ENCODE measurements at places on chromosomes 1 and 21.

- no peak for DNase-seq
Observed at GRCh38 chr1:72137656-72138055, 144.7 kb downstream of the NEGR1 start.

DNA sequence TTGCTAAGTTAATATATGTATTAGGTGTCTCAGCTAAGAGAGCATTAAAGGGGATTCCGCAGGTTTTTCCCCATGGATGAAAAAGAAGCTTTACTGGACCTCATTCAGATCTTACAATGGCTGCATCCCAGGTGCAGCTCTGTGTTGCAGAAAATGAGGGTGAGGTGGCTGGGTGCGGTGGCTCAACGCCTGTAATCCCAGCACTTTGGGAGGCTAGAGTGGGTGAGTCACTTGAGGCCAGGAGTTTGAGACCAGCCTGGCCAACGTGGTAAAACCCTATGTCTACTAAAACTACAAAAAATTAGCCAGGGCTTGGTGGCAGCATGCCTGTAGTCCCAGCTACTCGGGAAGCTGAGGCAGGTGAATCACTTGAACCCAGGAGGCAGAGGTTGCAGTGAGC is 58.5 kb upstream of the MORC3 start:
- DNase-seq: no peak

DNA sequence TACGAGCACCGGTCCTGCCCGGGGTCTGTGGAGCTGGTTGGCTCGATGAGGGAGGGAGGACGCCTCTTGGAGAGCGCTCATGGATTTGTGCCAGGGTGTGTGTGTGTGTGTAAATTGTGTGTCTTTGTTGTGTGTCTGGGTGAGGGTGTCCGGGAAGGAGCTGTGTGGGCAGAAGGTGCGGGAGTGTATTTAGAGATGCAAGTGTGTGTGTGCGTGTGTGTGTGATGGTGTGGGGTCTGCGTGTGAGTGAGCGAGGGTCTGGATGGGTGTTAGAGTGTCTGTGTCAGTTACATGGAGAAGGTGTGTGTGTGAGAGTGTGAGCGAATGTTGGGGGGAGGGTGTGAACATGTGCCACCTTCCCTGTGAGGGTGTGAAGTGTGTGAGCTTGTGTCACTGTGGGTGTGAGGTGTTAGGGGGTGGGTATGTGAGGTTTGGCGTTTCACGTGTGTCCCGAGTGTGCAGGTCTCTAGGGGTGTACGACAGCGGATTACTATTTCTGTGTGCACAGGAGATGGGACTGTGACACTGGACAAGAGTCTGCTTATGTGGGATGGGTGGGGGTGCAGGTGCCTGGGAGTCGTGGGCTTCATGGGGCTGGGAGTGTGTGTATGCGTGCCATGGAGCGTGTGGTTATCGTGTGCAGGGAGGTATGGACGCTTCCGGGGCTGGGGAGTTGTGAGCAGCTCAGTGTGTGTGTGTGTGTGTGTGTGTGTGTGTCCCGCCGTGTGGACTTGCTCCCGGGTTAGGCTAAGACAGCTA is 880 bp downstream of the IGSF21 start:
- DNase-seq: no peak

DNA sequence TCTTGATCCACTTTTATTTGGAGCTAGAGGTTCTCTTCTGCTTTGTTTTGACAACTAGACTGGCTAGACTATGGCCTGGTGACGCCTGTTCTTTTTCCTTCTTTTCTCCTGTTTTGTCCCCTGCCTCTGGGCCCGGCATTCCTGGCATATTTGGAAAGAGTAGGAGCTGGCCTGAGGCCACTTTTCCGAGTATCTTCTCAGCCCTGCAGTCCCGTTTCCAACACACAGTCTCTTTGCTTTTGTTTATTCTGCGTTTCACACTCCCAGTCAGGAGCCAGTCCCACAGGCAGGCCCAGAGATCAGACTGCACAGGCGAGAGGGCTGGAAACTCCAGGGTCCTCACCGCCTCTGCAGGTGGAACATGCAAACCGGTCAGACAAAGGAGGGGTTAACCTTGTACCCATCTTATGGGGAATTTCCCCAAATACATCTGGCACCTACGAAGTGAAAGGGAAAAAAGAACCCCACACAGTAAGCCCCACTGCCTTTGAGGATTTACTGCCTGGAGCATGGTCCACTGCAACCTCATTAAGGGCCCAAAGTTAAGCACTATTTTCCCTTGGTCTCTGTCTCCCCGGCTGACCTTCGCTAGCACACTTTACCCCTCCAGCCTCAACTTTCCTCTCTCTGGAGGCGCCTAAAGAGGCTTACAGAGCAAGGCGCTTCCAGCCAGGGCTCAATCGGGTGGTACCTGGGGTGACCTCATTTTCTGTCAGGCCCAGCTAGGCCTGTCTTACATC is 141.1 kb downstream of the TOMM20 start:
- no peak for DNase-seq

- DNase-seq: no peak
Observed at GRCh38 chr1:33433509-33434362, 2.8 kb upstream of the PHC2 start.

DNA sequence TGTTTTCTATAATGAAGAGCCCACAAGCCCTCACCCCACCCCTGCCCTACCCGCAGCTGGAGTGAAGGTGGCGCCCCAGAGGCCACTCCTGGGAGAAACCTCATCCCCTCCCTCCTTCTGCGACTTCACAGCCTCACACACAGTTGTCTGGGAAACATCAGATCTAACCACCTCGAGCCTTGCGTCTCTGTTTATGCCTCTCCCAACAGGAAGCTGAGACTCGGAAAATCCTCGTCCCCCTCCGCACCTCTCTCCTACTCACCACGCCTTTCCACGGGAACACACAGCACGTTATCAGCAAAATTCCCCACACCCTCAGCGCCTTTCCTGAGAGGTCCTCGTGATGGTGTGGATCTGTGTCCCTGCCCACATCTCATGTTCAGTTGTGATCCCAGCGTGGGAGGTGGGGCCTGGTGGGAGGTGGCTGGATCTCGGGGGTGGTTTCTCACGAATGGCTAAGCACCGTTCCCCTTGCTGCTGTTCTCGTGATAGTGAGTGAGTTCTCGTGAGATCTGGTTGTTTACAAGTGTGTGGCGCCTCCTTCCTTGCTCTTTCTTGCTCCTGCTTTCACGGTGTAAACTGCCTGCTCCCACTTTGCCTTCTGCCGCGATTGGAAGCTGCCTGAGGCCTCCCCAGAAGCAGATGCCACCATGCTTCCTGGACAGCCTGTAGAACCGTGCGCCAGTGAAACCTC is 190.6 kb downstream of the KIF26B start:
- no peak for DNase-seq

GRCh38 chr1:54883349-54884102 is 3.5 kb downstream of the DHCR24 start:
- no peak for DNase-seq

DNA sequence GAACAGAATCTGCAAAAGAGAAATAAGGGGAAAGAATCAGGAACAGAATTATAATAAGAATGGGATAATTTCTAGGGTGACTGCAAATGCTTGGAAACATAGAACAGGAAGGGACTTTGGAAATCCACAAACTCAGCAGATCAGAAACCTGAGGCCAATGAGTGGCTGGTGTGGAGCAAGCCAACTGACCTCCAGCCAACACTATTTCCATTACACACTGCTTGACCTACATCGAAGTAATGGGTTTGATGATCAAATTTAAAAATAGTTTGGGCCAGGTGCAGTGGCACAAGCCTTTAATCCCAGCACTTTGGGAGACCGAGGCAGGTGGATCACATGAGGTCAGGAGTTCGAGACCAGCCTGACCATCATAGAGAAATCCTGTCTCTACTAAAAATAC is 284.9 kb downstream of the GRIK1 start:
- no peak for DNase-seq

- DNase-seq: no peak
Observed at GRCh38 chr1:8047112-8047511, 21.0 kb upstream of the ERRFI1 start.

DNA sequence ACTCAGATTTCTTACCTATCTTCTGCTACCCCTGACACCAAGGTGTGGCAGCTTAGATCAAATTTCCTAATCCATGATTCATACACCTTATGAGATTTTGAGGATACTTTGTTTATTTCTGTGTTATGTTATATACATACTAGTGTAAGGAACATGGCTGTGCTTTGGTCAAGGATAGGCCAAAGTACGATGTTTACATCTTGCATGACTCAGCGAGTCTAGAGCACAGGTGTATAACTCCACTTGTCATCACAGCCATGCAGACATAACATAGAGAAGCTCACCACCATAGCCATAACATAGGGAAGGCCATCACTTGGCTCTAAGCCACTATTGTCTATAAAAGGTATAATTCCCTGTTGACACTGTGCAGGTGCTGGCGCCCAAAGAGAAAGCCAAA is 61.2 kb downstream of the GBP6 start:
- DNase-seq: no peak

DNA sequence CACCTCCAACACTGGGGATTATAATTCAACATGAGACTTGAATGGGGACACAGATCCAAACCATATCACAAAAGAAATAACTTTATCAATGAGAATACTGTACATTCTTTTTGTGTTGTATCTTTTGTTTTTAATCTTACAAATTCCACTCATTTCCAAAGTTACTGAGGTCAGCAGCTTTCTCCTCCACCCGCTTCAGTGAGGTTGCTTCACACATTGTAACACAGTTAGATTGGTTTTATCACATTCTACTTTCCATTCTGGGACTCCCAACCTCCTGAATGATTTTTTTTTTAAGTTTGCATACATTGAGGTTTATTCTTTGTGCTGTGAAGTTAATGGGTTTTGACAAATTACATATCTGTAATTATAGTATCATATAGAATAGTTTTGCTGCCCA is 43.8 kb downstream of the DDAH1 start:
- DNase-seq: no peak

DNA sequence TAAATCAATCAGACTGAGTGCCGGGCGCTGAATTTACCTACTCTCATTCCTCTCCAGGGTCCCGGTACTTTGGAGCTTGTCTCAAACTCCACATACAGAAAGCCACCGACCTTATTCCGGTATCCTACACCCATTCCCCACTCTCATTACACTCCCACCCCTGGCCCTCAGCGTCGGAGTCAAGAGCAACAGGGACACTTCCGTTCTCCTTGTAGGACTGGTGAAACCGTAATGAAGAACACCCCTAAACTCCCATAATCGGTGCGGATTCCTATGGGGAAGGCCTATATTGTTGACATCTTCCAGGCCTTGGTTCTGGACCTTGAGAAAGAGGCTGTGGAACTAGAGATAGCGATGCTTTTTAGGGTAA is 798 bp downstream of the ZBED6 start:
- DNase-seq: peak; percentile 2

- no peak for DNase-seq
Observed at GRCh38 chr1:153498746-153499145, 37.0 kb downstream of the S100A6 start.

DNA sequence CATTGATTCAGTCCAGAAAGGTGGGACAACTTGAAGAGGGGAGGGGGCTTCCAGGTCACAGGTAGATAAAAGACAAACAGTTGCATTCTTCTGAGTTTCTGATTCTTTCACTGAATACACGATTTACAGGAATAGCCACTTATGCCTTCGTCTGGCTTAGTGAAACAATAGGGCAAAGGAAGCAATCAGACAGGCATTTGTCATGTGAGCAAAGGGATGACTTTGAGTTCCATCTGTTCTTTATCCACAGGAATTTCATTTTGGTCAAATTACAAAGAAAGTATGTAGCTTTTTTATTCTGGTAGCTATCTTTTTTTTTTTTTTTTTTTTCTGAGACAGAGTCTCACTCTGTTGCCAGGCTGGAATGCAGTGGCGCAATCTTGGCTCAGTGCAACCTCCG is 202.5 kb downstream of the TTLL7 start:
- DNase-seq: no peak

- DNase-seq: no peak
Observed at GRCh38 chr1:90922202-90922601, 99.6 kb downstream of the ZNF644 start.

DNA sequence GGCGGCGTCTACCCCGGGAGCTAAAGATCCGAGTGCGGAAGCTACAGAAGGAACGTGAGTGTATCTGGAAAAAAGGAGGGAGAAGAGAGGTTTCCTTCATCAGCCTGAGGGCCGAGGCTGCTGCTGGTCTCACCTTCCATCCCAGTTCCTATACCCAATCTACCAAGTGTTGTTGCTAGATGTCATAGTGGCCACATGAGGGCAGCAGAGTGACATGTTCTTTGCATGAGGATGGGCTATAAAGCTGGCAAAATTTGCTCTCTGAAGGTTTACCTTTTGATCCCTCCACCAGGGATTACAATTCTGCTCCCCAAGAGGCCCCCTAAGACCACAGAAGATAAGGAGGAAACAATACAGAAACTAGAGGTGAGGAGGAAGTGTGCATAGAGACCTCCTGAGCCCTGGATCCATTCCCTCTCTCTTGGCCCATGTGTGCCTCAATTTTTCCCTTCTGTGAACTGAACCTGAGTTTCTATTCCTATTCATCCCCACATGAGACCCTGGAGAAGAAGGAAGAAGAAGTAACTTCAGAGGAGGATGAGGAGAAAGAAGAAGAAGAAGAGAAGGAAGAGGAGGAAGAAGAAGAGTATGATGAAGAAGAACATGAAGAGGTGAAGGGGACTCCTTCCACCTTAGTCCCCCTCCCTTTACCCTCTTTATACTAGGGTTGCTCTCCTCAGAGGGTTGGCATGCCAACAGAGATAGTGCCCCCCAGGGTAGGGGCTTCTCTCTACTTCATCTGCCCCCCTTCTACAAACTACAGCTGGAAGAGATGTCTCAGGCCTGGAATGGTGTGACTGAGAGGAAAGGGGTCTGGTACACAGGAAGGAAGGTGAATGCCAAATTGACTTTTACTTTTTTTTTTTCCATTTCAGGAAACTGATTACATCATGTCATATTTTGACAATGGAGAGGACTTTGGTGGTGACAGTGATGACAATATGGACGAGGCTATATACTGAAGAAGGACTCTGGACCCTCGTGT is 13.3 kb downstream of the POLR3GL start:
- peak; percentile 64 for DNase-seq

- DNase-seq: peak; percentile 37
Observed at GRCh38 chr1:156420205-156421061, 51.4 kb downstream of the RHBG start.

GRCh38 chr21:43613755-43614638 is 45.3 kb downstream of the HSF2BP start:
- no peak for DNase-seq

- peak; percentile 58 for DNase-seq
Observed at GRCh38 chr21:33374450-33375096, 28.6 kb upstream of the IFNGR2 start.

DNA sequence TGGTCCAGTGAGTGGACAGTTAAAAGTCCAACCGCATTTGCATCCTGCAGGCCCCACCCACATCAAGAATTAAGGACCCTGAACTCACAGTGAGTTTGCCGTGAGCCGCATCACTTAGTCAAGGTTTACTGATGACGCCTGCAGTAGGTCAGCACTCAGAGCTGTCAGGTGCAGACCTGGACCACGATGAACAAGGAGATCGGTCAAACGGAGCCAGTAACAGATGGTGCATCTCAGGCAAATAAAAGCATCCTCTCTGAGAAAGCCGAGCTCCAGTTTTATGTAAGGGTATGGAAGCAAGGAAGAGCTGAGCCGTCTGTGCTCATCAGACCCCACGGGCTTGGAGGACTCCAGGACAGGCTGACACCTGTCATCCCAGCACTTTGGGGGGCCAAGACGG is 4.5 kb downstream of the PRDM15 start:
- no peak for DNase-seq
